ENCODE measurements at places on chromosomes 11 and 22.

- DNase-seq: no peak
These were observed 29.6 kb downstream of the TMEM184B start for GRCh38 chr22:38243007-38243765.

GRCh38 chr11:80315200-80315599 is 874.4 kb upstream of the TENM4 start:
- DNase-seq: no peak

DNA sequence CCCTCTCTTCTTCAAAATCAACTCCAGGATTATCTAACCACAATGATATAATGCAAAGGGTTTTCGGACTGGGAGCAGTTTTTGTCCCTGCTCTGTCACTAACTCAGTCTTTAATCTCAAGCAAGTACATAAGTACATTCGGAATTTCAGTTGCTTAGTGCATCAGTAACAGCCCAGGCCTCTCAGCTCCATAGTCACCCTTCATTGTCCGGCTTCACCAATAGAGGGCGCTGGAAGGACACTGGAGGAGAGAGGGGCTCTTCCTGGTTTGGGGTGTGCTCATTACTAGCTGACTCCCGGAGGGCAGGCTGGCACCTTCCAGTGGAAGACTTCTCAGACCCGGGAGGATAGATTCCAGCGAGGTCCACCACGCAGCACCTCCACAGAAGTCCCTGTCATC is 90.4 kb upstream of the PDGFD start:
- peak; percentile 5 for DNase-seq

GRCh38 chr11:46391186-46391577 is 394 bp downstream of the CHRM4 start:
- DNase-seq: no peak

DNA sequence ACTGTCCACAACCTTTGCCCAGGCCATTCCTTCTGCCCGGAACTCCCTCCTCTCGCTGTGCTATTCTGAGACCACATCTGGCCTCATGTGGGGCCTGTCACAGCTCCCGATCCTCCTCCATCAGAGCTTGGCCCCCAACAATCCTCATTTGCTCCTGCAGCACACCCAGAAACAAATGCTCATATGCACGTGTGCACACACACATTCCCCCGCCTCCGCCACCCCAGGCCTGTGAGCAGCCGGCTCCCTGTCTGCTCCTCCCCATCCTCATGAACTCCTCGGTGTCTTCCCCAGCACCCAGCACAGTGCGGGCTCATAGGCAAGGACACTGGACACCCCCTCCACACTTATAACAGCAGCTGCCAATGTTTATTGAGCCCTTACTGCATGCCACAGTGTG is 29.7 kb upstream of the PICK1 start:
- DNase-seq: no peak

DNA sequence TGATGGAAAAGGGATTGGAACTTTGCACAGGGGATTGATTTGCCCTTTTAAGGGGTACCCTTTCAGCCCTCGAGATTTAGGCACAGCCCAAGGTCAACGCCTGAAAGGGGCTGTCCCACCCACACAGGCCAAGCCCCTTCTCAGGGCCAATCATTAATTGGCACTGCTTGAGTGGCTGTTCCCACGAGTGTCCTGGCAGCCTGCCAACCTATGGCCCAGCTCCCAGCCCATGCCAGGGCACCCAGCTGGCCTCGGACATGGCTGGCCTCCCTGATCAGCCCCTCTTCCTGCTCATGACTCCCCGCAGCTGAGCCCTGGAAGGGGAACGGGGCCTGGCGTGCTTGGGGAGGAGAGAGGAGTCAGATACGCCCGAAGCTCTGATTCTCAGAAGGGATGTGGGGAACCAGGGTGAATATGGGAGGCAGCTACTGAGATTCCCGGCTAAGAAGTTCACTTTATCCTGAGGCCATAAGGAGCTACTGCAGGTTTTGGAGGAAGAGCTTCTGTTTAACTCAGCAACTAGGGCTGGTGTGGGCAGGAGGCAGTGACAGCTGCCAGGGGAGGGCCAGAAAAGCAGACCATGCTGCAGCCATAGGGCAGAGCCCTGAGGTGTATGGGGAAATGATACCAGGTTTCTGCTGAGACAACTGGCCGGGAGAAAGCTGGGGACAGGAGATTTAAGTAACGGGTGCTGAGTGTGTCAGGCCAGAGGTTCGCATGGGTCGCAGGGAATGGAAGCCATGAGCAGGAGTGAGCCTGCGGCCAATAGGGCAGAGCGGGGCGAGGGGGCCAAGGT is 30.0 kb downstream of the WNT7B start:
- no peak for DNase-seq

DNA sequence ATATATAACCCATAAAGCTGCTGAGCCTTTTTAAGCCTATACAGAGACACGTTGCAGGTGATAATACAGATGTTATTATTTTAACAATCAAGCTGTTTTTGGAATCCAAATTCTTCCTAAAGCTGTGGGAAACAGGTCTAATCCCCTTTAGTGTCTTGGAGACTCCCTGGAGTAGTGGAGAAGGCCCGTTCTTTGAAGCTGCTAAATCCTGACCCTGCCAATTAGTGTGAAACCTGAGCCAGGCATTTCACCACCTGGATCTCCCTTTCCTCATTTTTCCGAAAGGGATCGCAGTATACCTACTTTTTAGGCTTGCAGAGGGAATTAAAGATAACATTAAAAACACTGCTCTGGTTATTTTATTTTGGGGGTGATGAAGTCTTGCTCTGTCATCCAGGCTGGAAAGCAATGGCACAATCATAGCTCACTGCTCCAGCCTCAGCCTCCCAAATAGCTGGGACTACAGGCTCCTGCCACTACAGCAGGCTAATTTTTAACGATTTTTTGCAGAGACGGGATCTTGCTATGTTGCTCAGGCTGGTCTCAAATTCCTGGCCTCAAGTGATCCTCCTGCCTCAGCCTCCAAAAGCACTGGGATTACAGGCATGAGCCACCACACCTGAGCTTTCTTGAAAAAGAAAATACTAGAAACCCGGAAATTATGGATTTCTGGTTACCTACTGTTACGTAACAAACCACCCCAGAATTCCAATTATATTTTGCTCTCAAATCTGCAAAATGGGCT is 1.7 kb upstream of the EIF4ENIF1 start:
- DNase-seq: no peak

GRCh38 chr11:60992842-60993409 is 21.4 kb downstream of the CD6 start:
- no peak for DNase-seq

DNA sequence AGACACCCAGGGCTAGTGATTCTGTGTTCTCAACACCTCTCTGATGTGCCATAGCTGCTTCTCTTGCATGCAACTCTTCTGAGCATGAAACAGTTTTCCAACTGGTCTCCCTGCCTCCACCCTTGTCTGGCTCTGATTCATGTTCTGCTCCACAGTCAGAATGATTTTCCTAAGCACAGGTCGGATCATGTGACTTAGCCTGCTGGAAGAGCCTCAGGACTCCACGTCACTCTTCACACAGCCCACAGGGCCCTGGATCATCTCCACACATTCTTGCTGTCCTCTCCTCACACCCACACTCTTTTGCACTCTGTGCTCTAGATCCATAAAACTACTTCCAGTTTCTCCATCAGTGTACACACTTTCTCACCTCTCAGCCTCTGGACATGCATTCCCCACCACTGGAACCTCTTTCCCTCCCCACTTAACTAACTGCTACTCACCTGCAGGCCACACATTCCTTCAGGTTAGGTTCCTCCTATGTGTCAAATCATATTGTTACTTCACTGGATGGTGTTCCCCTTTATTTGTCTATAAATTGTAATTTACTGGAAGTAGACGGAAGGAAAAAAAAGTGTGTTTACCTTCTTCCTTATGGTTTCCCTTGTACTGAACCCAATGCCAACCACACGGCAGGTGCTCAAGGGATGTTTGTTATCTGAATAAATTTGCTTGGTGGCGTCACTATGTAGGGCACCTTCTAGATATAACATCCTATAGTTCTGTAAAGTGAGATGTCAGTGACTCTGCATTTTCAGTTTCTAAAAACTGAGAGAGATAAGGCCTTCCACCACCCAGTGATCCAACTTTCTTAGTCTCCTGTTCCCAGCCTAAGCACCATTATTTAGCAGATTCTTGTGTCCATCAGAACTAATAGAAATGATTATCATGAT is 133.7 kb downstream of the ETS1 start:
- DNase-seq: no peak

DNA sequence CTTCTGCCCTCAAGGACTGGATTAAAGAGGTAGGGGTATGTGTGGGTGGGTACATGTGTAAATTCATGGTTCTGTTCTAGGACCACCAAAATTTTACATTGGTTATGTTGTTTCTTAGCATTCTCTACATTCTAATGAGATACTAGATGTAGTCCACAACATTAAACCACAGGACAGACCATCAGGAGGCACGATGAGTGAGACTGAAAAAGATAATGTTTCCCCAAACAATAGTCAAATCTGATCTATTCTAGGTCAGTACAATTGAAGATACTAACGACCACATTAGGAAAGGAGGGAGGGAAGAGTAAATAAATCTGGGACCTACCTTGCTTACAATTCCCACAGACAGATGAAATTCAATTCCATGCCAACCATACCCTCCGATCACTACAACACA is 42.2 kb downstream of the MRTFA start:
- DNase-seq: no peak

- no peak for DNase-seq
These were observed 5.7 kb downstream of the LRP4 start for GRCh38 chr11:46912526-46913150.

GRCh38 chr11:121449626-121450025 is 2.5 kb upstream of the SORL1 start:
- no peak for DNase-seq

DNA sequence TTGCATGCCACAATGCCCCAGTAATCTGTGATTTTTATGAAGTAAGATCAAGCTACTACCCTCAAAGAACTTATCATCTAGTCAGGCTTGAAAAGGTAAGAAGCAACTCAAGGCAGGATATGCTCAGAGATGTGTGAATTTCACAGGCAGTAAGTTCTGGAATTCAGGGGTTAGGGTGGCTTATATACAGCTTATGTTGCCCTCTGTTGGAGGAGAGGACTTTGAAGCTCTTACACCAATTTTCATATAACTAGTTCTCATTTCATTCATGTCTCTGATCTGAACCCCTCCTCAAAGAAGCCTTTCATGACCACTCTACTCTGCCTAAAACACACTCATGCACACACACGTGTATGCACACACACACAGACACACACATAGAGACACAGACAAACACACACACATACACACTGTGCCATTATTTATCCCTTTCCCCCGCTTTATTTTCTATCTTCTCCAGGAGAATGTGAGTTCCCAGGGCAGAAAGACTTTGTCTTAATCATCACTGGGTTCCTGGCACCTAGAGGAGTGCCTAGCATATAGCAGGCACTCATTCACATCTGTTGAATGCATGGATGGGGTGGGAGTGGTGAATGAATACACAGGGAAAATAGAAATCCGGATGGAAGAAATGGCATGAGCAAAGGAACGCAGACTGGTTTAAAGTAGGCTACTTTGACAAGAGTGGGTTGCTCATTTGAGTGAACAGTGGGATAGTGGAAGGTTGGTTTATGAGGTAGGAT is 220.7 kb upstream of the ZBED5 start:
- no peak for DNase-seq

DNA sequence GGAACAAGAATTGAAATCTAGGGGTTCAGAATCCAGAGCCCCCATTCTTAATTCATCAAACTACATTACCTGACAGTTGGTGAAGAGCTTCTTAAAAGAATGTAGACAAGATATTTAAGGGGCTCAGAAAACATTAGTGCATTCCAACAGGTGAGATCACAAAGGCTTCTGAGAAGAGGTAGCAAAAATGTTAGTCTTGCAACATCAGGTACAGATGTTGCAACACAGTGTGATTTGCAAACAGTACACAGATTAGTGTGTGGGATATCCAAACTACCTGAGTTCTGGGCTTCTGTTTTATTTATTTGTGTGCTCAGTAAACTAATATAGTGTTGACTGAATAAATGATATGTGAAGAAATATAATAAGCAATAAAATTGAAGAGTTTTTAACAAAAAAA is 11.8 kb downstream of the CASP4 start:
- no peak for DNase-seq

- no peak for DNase-seq
These were observed 15.1 kb downstream of the MYBPC3 start for GRCh38 chr11:47337229-47337924.

- no peak for DNase-seq
These were observed 302.8 kb upstream of the NCAM1 start for GRCh38 chr11:112658431-112658878.

GRCh38 chr11:61141601-61142028 is 19.6 kb downstream of the VPS37C start:
- DNase-seq: no peak

- no peak for DNase-seq
These were observed 21.7 kb downstream of the CD5 start for GRCh38 chr11:61123775-61124571.

- no peak for DNase-seq
These were observed 229.5 kb upstream of the MPPED2 start for GRCh38 chr11:30815619-30816018.

DNA sequence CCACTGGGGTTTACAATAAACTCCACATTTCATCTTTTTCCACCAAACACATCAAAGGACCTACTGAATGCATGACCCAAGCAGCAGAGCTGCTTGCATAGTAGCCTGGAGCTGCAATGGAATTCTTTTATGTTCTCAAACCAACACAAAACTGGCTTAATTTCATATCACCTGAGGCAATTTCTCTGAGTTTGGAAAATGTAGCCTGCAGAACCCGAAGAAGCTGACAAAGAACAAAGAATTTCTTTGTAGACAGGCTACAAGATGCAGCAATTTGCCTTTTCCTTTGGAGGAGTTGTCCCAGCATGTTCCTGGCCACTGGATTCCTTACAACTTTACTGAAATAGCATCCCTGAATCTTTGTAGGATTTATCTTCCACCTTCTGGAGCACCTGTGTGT is 5.5 kb upstream of the TECTA start:
- no peak for DNase-seq

DNA sequence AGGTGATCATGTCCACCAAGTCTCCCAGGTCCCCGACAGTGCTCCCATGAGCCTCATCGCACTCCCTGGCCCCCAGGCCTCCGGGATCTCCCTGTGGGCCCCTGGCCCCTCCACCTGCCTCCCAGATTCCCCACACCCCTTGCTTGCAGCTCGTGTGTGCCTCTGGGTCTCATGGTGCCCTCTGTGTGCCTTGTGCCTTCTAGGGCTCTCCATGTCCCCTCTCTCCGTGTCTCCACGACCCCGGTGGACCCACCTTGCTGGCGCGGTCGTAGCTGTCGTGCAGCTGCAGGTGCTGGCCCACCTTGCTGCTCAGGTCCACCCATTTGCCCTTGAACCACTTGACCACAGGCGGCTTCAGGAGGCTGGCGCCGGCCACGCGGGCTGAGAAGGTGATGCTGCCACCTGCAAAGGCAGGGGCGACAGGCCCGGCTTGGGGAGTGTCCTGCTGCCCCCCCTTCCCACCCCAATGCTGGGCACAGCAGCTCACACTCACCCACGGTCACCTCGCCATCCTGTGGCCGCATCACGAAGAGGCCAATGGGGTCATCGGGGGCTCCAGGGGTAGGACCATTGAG is 2.9 kb downstream of the MYBPC3 start:
- DNase-seq: no peak

Data from CD4-positive, alpha-beta T cell treated with Interleukin-12 subunit alpha and Interleukin-12 subunit beta, for 1 hour (primary cell).